Neural crest cell (in vitro differentiated cells): ENCODE measurements at places on chromosomes 16 and 17.

- peak; percentile 61 for DNase-seq
These were observed 923 bp downstream of the GDPD3 start for GRCh38 chr16:30112197-30113030.

DNA sequence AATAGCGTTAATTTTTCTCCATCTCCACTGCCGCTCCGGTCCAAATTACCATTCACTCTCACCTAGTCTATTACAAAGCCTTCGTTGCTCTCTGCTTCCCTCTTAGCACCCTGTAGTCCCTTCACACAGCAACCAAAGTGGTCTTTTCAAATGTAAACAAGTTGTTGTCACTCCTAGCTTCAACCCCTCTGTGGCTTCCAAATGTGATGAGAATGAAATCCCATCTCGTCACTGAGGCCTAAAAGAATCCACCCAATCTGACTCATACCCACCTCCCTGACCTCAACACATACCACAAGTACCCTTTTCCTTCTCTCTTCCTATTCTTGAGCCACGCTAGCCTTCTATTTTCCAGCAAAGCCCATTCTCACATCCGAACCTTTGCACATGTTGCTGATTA lies 2.2 kb upstream of the PELP1 start:
- no peak for DNase-seq

- DNase-seq, result no peak
These were observed 107.4 kb downstream of the GAS7 start for GRCh38 chr17:10091046-10091445.

DNA sequence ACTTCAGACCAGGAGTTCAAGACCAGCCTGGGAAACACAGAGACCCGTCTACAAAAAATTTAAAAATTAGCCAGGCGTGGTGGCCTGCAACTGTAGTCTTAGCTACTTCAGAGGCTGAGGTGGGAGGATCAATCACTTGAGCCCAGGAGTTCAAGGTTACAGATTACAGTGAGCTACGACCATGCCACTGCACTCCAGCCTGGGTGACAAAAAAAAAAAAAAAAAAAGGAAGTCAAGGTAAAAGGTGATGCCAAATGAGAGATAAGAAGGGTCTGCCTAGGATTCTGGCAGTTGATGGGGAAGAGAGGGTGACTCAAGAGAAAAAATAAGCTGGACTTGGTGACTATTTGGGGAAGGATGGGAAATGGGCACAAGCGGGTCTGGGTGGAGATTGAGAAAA lies 32.5 kb downstream of the MYO18A start:
- no peak for DNase-seq

- no peak for DNase-seq
These were observed 61.2 kb downstream of the MEAK7 start for GRCh38 chr16:84443166-84443802.

DNA sequence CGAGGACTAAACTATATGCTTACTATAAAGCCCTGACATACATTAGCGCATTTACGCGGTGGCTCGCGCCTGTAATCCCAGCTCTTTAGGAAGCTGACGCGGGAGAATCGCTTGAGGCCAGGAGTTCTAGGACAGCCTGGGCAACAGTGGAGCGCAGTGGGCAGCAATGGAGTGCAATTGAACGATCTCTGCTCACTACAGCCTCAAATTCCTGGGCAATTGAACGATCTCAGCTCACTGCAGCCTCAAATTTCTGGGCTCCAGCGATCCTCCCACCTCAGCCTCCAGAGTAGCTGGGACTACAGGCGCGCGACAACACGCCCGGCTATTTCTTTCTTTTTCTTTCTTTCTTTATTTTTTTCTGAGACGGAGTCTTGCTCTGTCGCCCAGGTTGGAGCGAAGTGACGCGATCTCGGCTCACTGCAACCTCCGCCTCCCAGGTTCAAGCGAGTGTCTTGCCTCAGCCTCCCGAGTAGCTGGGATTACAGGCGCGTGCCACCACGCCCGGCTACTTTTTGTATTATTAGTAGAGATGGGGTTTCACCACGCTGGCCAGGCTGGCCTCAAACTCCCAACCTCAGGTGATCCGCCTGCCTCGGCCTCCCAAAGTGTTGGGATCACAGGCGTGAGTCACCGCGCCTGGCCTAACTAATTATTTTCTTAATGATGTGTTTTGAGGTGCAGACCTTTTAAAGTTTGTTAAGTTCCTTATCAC lies 506 bp upstream of the COG7 start:
- no peak for DNase-seq

DNA sequence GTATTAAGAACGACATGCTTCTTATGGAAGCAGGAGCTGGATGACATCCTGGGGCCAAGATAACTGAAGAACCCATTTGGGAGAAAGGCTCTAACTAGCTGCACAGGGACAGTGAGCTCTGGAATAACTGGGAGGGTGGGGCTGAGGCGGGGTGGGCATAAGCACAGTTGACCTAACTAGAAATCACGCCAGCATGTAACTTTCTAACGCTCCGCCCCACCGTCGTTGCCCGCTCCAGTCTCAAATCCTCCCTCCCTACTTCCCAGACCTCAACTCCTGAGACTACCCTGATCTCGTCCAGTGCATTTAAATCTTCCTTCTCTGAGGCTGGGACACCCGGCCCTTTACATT lies 436 bp downstream of the PHB1 start:
- no peak for DNase-seq

DNA sequence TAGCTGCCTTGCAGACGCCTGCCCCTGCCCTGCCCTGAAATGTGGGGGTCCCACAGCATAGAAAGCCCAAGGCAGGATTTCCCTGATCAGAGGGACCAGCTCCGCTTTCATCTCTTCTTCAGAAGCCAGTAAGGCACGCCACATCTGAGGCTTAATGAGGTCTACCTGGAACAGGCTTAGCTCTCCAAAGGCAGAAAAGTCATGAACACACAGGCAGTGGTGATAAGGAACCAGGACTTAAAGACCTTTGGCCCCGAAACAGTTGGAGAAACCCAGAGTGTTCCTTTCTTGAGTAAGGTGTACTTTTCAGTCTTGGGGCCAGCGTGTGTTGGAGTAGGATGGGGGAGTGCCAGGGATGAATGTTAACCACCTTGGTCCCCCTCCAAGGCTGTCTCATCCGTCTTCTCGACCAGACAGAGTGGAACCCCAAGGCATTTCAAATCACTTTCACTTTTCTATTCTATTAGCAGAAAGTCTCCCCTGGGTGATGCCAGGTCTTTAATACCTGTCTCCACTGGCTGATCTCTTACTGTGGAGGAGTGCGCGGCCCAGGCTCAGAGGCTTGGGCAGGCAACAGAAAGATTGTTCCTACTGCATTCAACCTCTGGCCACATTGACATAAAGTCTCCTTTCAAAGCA lies 43.9 kb downstream of the TMEM186 start:
- DNase-seq, result no peak
